ENCODE measurements at places on chromosomes 7 and 10.

GRCh38 chr7:140982508-140982907 lies 32.2 kb downstream of the MRPS33 start:
- DNase-seq = peak; percentile 10

GRCh38 chr10:121316432-121316831 lies 281.8 kb downstream of the FGFR2 start:
- DNase-seq = no peak

- no peak for DNase-seq
These were observed 13.2 kb upstream of the SCIN start for GRCh38 chr7:12557282-12557681.

- no peak for DNase-seq
These were observed 249.5 kb downstream of the ZMYND11 start for GRCh38 chr10:384538-385305.

GRCh38 chr7:106611911-106612310 lies 49.0 kb downstream of the CCDC71L start:
- DNase-seq = no peak

- peak; percentile 59 for DNase-seq
These were observed 32.1 kb downstream of the JCAD start for GRCh38 chr10:30027057-30028005.

DNA sequence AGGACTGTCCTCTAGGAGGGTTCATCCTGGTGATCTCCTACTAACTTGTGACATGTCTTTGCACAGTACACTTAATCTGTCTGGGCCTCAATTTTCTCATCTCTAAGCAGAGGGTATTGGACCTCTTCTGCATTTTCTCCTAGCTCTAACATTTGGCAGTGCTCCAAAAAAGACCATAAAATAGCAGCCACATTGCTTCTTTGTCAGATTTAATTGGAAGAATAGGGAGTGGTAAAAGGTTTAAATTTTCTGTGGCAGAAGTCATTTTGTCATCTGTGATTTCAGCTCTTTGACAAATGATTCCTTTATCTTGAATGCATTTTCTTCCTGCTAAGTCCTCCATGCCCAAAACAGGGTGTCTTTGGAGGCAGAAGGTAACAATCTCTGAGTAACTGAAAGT lies 289.9 kb upstream of the LRGUK start:
- DNase-seq = no peak

- DNase-seq = no peak
These were observed 119.5 kb downstream of the SKIDA1 start for GRCh38 chr10:21405981-21406380.

- DNase-seq = no peak
These were observed 32.6 kb upstream of the HSPB1 start for GRCh38 chr7:76269895-76270294.

GRCh38 chr10:70715853-70716795 lies 43.8 kb downstream of the ADAMTS14 start:
- DNase-seq = no peak

DNA sequence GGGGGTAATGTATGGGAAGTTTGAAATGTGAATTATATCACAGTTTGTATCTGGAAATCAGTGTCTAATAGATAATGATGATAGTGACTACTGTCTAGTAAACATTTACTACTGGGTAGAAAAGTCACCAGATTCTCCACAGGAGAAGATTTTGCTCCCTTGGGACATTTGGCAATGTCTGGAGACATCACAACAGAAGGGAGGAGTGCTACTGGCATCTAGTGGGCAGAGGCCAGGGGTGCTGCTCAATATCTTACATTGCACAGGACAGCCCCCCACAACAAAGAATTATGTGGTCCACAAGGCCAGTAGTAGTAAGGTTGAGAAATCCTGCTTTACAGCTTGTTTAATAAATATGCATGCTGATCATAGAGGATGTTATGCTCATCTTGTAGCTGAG lies 92.3 kb upstream of the PRPS1L1 start:
- no peak for DNase-seq

DNA sequence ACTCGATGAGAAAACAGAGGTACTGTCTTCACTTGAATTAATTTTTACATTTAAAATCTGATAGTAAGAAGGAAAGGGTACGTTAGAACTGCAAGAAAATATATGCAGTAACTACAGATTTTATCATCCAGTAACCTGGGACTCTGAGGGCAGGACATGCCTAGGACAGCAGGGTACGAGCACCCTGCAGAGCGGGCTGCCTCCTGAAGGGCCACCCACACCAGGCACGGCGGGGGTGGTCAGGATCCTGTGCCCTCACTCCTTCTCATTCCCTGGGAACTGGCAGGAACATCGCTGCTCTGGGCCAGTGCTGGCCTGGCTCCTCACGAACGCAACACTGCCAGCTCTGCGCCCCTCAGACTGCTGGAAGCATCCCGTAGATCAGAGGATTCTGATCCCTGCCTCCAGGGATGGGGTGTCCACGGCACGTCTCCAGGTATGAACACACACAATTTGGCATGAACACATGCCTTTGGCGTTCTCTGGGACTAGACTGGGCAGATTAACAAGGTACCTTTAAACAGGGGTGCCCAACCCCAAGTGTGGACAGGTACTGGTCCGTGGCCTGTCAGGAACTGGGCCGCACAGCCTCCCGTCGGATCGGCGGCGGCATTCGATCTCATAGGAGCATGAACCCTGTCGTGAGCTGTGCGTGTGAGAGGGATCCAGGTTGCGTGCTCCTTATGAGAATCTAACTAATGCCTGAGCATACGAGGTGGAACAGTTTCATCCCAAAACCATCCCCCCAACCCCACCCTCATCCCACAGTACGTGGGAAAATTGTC lies 99.3 kb upstream of the FAM20C start:
- no peak for DNase-seq

DNA sequence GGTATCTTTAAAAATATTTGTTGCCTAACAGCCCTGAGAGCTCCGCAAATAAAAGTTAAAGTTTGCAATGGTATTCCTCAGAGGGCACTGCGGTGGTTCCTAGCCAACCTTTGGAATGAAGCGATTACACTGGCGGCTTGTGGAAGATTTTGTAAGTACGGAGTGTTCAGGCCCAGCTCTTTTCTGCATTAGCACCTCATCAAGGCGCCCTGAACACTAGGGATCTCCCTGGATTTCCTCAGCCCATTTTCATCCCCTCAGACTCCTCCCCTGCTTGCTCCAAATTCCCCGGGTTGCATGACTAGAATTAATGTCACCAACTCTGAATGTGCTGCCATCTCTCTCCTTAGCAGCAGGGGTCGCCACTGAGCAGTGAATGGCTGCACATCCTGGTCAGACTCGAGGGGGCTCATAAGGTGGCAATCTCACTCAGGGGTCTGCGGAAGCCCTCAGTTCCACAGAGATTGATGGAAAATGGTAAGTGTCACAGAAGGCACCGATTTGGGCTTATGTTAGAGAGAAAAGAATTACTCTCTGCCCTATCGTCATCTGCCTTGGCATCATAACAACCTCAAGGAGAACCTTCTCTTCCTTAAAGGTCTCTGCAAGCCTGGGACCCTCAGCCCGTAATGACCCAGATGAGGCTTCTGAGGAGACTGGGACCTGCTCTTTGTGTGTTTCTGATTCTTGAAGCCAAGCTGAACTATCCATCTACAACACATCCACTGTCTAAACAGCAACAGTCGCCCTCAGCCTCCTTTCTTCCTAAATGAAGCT lies 262.8 kb upstream of the AOAH start:
- peak; percentile 44 for DNase-seq

GRCh38 chr7:105760551-105761447 lies 115.6 kb downstream of the ATXN7L1 start:
- no peak for DNase-seq

DNA sequence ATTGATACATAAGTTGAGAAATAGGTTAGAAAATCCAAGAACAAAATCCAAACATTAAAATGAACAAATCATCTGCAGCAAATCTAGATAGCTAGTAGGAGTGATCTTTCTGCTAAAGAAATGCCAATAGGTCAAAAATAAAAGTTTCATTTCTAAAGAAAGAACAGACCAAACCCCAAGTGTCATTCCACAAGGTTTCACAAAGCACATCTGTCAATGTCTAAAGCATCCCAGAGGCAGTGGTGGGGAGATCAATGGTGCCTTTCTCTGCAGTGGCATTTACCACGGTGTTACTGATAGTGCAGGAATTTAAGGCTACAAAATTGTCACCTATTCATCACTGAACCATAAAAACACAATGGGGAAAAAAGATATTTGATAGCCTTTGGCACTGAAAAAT lies 147.9 kb downstream of the PARD3 start:
- no peak for DNase-seq

GRCh38 chr7:100665168-100665726 lies 8.3 kb upstream of the GNB2 start:
- DNase-seq = no peak

DNA sequence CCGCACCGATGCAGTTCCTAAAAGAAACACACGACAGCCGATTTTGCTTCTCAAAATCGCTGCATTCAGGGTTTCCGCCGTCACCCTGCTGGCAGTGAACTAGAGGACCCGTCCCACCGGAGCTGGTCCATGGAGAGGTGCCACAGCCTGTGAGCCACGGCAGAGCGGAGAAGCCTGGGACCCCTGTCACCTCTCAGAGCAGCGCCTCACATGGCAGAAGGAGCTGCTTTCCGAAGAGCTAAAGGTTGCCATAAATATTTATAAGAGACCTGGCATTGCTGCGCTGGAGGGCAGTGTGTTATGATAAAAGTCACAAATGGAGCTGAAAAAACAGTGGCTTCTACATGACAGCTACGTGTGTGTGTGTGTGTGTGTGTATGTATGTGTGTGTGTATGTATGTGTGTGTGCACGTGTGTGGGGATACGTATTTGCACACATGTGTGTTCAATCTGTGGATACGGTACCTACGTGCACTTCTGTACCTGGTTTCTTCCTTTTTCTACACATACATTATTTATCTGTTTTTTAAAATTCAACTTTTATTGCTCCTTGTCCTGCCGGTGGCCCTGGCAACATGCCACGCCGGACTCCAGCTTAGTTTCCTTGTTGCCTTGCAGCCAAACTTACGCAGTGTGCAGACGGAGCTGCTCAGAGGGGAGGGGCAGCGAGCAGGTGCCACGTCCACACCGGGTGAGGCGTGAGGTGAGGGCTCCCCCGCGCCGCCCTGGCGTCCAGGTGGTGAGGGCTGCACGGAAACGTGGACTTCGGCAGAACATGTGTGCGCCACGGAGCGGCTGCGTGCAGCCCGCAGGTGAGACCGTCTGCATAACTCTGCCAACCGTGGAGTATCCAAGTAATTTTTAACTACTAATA lies 115.2 kb upstream of the PITRM1 start:
- no peak for DNase-seq

- no peak for DNase-seq
These were observed 19.0 kb upstream of the ELFN1 start for GRCh38 chr7:1651031-1651446.

- DNase-seq = no peak
These were observed 111.5 kb downstream of the COL26A1 start for GRCh38 chr7:101474178-101474577.

DNA sequence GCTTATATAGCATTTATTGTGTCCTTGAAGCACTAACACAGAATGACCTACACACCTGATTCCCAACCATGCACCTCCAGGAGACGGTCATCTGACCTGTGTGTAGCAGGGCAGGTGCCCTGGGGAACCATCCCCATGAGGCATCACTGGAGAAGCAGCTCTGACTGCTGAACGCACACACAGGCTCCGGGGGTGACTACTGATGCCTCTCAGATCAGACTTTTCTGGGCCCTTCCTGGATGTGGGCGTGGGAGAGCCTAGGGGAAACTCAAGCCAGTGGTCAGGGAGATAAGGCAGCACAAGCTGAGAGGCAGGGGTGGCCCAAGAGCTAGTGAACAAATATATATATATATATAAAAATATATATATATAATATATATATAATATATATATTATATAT lies 37.6 kb downstream of the CPXM2 start:
- DNase-seq = no peak

- DNase-seq = peak; percentile 71
These were observed 37.2 kb downstream of the CALML5 start for GRCh38 chr10:5461914-5462840.

- DNase-seq = no peak
These were observed 33.0 kb downstream of the PSAP start for GRCh38 chr10:71817831-71818655.
